ENCODE measurements at places on chromosomes 5 and 9.
A peak's percentile ranks its signal among the peaks of the same experiment; 100 is the strongest.

- DNase-seq: peak; percentile 75
Observed at GRCh38 chr5:10195301-10195700, 54.4 kb downstream of the ATPSCKMT start.

DNA sequence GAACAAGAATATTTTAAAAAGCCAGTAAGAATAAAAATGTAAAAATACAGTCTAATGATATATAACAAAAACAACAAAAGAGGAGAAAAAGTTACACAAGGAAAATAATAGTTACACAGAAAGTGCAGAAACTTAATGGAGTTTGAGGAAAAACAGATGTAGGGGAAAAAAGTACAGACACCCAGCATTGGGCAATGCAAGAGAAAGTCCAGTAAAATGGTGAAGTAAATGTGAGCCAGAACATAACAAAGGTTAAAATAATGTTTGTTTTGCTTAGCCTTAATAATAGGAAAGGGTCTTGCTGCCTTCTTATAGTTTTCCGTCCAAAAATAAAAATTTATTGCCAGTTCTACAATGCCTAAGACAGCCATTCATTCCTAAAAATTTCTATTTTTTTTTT, 364.2 kb downstream of the NNT start:
- DNase-seq: no peak

GRCh38 chr5:88820581-88820980, 62.4 kb downstream of the MEF2C start:
- DNase-seq: no peak

DNA sequence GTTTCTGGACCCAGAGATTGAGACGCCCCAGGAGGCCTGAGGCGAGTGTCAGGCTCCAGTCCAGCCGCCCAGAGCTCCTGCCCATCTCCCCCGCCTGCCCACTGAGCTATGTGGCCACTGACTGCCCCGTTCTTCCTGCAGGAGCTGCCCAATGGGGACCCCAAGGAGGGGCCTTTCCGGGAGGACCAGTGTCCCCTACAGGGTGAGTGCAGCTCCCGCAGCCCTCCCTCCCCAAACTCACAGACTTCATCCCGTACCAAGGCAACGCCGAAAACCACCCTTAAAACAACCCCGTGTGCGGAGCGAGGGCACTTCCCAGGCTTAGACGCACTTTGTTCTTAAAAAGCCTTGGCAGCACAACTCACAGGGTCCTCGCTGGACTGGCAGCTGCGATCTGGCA, 23.4 kb downstream of the NKD2 start:
- no peak for DNase-seq

- DNase-seq: peak; percentile 21
Observed at GRCh38 chr5:168110384-168110783, 181.1 kb upstream of the WWC1 start.

Data from NCI-H82 (cell line).